ENCODE measurements at places on chromosomes 4 and X.

DNA sequence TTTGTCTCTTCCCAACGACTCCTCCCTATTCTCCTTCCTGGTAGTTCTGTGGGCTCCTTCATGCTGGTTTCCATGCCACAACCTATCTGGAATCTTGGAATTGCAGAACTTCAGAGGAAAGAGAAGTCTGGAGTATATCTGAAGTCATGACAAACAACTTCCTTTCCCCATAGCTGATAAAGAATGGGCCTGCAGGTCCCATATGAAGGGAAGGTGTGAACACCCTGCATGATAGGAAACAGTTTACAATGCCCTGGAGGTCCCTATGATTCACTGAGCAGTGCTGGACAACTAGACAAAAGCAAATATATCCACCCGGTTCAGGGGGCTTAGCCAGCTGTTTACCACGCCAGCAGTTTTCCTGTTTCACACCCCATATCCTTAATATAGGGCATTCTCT, 19.4 kb downstream of the FAM9C start:
- H3K27ac ChIP-seq = peak overlapping the region; percentile 69
- no peaks in the 10 kb centered on the region for H3K27me3 ChIP-seq
- H3K4me3 ChIP-seq = no peak overlapping the region

DNA sequence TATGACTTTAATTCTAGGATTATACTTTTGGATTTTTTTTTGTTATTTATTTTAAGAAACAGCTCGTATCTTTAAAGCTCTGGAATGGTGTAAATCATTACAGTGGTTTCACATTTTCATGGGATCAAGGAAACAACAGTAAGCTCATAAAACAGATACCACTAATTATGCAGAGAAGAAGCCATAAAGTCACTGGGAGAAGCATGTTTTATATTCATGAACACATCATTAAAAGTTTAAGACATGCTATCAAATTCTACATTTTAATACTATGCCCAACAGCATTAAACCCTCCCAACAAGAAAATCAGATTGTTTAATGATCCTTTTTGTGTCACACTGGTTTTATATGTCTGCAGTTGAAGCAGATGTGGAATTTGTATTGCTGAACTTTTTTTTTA, 149.9 kb downstream of the FBXO8 start:
- H3K4me3 ChIP-seq = no peak overlapping the region
- no peaks in the 10 kb centered on the region for H3K27me3 ChIP-seq
- no peaks in the 10 kb centered on the region for H3K36me3 ChIP-seq
- DNase-seq = no peak
- H3K4me1 ChIP-seq = no peaks in the 10 kb centered on the region
- H3K27ac ChIP-seq = no peak overlapping the region

DNA sequence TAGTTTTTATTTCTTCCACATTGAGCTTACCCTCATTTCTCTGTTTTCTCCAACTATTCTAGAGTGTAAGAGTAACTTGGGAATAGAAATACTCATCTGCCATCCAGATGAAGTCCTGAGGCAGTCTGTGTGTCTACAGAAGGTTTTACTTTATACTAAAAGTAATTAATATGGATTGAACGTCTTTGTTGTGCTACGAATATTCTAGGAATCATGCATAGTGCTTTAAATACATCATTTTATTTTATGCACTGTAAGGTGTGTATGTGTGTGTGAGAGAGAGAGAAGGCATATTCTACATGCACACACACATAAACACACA, 305.7 kb downstream of the INPP4B start:
- H3K27me3 ChIP-seq = no peaks in the 10 kb centered on the region
- no peak overlapping the region for H3K27ac ChIP-seq
- no peaks in the 10 kb centered on the region for H3K36me3 ChIP-seq
- no peak overlapping the region for H3K4me3 ChIP-seq
- no peaks in the 10 kb centered on the region for H3K4me1 ChIP-seq

GRCh38 chr4:109278594-109279031, 23.8 kb downstream of the COL25A1 start:
- H3K4me1 ChIP-seq = no peaks in the 10 kb centered on the region
- H3K36me3 ChIP-seq = no peaks in the 10 kb centered on the region
- DNase-seq = peak; percentile 32
